M059J (cell line): ENCODE measurements at places on chromosomes 1 and 21.

GRCh38 chr1:19435851-19436455, 49.4 kb downstream of the CAPZB start:
- DNase-seq = peak; percentile 70

DNA sequence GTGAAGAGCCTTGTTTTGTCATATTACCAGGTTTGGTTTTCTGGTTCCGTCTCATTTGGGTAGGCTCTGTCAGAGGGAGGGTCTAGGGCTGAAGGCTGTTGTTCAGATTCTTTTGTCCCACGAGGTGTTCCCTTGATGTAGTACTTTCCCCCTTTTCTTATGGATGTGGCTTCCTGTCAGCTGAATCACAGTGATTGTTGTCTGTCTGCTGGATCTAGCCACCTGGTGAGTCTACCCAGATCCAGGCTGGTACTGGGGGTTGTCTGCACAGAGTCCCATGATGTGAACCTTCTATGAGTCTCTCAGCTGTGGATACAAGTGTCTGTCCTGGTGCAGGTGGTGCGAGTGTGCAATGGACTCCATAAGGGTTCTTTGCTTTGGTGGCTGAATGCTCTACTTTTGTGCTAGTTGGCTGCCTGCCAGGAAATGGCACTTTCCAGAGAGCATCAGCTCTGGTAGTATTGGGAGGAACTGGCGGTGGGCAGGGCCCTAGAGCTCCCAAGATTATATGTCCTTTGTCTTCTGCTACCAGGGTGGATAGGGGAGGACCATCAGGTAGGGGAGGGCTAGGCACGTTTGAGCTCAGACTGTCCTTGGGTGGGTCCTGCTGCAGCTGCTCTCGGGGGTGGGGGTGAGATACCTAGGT, 246.0 kb downstream of the RYR2 start:
- no peak for DNase-seq

GRCh38 chr1:229203030-229203751, 67.7 kb upstream of the RAB4A start:
- peak; percentile 37 for DNase-seq

DNA sequence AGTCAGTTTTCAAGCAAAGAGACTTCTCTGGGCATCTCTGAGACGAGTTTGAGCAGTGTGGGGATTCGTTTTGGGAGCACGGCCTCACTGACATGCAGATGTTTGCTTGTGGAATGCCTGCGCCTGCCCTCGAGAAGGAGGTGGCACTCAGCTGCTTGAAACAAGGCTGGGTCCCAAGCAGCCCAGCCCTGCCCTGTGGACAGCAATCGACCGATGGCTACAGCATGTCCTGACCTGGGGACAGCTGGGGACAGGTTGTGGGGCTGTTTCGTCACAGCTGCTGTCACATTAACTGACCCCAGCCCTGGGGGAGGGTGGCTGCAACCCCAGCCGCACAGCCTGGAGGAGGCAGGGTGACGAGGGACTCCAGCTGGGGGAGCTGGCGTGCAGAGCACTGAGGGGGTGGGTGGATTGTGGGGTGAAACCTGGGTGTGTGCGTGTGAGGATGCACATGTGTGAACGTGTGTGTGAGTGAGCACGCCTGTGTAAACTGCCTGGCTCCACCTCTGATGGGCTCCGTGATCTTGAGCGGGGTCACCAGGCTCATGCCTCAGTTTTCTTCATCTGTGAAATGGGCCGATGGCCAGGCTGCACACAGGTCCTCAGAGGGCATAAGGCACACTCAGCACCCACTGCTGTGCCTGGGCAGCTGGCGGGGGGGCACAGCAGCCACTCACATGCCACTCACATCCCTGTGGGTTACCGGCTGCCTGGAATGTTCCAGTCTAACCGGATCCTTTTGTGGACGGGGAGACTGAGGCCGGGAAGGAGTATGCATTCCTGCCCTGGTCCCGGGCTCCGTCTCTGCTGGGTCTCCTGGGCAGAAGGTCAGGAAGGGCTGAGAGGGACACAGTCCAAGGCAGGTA, 49.3 kb downstream of the COL18A1 start:
- DNase-seq = no peak

DNA sequence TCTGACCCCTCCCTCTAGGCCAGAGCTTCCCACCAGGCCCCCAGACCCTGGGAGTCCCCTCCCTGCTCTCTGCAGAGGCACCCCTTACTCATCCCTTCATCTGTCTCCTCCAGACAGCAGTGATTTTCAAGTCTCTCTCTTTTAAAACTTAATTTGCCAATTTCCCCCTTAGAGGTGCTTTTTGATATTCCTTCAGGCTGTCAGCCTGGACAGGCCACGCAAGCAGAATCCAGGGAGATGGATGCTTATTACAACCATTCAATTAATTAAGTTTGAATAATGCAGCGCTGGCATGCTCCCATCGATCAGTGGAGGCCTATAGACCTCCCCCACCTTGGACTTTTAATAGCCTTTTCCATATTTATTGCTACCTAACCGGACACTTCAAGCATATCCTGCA, 6.2 kb downstream of the CAMK2N1 start:
- no peak for DNase-seq

GRCh38 chr1:21564521-21565095, 55.4 kb downstream of the ALPL start:
- peak; percentile 41 for DNase-seq

- DNase-seq = no peak
Observed at GRCh38 chr1:27891196-27891889, 19.0 kb downstream of the THEMIS2 start.

DNA sequence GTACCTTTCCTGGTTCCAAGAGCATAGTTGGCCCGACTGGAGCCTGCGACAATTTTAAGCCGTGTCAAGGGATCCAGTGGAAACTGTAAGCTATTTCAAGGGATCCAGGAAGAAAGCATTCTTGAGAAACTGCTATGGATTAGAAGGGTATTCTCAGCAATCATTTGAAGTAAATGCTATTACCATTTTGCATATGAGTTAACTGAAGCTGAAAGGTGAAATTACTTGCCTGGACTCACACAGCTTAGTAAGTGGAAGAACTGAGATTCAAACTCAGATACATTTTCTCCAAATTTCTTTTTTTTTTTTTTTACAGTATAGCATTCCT, 589 bp downstream of the ZNF684 start:
- DNase-seq = no peak
